NCI-H1436 treated with DMSO at 0.1 percent for 48 hours (cell line): ENCODE measurements at places on chromosomes 12 and 14.

- DNase-seq = no peak
Measured at GRCh38 chr12:46546634-46547273, 174.2 kb upstream of the SLC38A2 start.

- no peak for DNase-seq
Measured at GRCh38 chr14:99101855-99102461, 170.0 kb downstream of the BCL11B start.

DNA sequence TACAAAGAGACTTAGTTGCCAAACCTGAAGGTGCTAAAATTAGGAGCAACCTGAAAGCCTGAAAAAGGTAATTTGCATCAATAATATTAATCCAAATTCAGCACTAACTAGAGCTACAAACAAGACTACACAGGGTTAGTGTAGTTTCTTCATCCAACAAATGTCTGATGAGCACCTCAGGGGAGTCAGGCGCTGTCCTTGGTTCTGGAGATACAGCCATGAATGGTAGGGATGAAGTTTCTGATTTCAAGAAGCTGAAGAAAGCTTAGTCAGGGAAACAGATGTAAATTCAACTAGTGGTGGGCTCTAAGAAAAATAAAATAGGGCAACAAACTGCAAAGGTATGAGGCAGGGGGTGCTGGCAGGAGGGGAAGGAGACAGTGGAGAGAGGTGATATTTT is 266.3 kb downstream of the GLT1D1 start:
- DNase-seq = no peak

DNA sequence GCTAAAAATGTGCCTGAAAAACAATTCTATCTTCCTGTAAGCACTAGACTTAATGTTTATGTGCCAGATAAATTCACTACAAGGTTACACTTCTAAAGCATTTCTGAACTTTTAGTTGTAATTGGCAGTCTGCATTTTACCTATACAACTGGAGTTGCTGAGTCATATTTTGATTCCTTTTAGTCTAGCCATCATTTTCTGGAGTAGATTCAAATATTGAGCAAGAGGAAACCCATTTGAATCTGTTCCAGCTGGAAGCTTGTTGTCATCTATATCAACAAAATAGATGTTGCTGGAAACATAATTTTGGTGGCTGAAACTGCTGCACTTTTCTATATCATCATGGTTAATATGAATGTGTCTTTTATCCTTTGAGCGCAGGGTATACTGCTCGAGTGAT is 122.2 kb upstream of the CCDC175 start:
- DNase-seq = no peak
